ENCODE measurements at places on chromosomes 13 and 19.
A peak's percentile ranks its signal among the peaks of the same experiment; 100 is the strongest.

DNA sequence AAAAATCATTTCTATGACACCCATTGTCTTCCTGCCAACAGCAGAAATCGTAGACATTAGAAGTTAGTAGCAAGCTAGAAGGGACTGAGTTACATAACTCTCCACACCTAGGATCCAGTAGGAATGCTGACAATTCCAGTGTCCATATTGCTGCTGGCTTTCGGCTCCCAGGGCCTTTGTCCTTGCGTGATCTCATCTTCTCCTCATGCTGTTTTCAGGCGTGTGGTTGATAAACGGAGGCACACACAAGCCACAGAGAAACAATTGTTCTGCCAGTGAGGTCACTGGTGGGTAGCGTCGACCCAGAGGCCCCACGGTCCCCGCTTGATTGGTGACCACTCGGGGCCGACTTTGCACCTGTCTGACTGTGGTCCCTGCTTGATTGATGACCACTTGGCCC lies 31.6 kb upstream of the F7 start:
- no peak for DNase-seq

DNA sequence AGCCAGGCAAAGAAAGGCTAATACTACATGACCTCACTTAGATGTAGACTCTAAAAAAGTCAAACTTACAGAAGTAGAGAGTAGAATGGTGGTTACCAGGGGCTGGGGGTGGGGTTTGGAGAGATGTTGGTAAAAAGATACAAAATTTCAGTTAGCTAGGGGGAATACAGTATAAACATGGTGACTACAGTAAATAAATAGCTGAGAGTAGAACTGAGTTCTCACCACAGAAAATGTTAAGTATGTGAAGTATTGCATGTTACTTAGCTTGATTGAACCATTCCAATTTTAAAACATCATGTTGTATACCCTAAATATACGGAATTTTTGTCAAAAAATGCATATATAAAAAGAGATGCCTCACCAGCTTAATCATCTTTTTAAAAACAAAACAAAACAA lies 67.5 kb upstream of the DOCK9 start:
- DNase-seq = no peak

- no peak for DNase-seq
These were observed 5.5 kb downstream of the PNMA8C start for GRCh38 chr19:46423188-46423587.

DNA sequence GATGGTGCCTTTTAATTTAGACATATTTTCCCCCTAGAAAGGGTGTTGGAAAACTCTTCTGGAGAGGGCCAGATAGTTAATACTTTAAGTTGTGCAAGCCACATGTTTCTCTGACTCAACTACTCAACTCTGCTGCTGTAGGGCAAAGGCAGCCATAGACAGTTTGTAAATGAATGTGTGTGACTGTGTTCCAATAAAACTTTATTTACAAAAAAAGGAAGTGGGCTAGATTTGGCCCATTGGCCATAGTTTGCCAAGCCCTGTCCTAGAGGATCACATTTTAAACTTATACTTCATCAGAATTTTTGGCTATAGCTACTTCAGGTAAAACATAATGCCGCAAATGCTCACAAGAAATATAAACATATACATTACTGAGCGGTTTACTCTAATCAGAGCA lies 306.3 kb upstream of the MAB21L1 start:
- no peak for DNase-seq

DNA sequence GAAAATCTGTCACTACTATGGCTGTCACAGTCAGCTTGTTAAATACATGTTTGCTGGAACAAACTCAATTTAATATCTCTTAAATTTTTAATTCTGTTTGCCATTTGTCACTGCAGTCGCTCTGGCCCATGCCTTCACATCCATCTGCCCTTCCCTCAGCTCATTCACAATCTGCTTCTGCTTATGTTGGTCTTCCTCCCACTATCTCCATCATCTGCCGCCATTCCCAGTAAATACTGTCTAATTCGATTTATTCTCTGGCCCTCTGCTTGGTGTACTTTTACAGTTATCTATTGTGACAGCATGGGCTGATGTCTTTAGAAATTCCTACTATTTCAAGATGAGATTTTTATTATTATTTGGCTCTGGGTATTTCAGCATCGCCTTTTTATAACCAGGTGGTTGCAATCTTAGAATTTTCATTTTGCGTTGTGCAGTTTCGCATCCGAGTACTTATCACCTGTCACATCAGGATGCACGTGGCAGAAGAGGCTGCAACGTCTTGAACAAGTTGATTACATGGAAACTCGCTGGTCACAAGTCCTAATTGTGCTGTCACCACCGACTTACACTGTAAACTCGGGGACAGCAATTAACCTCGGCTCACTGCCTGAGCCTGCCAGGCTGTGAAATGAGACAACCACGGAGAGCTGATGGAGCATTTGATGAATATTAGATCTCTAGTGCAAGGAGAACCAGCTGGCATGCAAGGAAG lies 158.4 kb downstream of the MYO16 start:
- no peak for DNase-seq

DNA sequence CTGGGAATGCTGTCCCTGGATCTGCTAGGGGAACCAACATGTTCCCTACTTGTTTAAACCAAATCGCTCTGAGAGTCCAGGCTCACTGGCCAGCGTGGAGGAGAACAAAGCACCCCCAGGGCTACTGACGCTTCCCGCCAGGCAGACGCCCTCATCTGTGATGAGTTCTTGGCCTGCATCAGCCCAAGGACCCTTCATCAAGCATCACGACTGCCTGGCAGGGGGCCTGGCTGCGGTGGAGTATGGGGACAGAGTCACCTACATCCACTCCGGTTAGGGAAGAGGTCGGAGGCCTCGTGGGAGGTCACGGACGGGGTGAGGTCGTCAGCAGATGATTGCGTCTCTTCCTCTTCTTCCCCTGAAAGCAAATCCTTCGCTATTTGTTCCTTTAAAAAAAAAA lies 17.7 kb downstream of the MIER2 start:
- DNase-seq = no peak

GRCh38 chr19:46660551-46661019 lies 397 bp downstream of the DACT3 start:
- DNase-seq = no peak

DNA sequence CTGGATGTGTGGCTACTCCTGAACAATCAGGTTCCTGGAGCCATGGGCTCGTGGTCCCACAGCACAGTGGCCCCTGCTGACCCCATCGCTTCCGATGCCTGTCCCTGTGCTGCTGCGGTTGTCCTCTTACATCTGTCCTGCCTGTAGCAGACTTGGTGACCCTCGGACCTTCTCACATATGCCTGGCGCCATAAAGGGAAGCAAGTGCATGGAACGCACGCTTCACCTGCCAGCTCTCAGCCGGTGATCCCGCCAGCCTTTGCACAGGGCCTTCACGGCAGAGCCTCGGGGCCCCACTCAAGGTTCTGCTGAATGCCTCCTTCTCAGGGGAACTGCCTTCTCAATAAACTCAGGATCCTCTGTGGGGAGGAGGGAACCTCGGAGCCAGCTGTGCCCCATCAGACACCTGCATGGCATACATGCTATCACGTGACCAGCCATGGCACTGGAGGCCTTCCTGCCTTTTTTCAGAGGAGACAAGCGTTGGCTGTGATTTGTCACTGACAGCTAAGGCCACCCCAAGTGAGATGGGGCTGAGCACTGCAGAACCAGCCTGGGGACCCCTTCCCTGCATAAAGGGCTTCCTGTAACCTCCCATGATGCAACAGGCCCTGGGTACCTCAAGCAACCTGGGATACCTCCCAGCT lies 24.3 kb downstream of the PEPD start:
- no peak for DNase-seq

GRCh38 chr13:106089261-106089980 lies 446.0 kb downstream of the EFNB2 start:
- DNase-seq = peak; percentile 24

GRCh38 chr13:33208290-33209220 lies 77.0 kb downstream of the STARD13 start:
- DNase-seq = no peak

GRCh38 chr19:5292822-5293611 lies 47.6 kb downstream of the PTPRS start:
- peak; percentile 75 for DNase-seq

GRCh38 chr19:53772943-53773342 lies 51.2 kb downstream of the NLRP12 start:
- peak; percentile 35 for DNase-seq

- DNase-seq = no peak
These were observed 16.5 kb upstream of the ATP1A3 start for GRCh38 chr19:42010245-42011126.

GRCh38 chr19:1384478-1385110 lies 887 bp downstream of the NDUFS7 start:
- DNase-seq = no peak

All from midbrain (tissue), 1 donor.